ENCODE measurements at places on chromosomes 2 and 18. TPM values are rescaled to one million over a fixed set of nuclear protein-coding genes. Genes with fewer than 3 reads are reported as not detected.

RAMP1 gene
- total RNA-seq, result 13.2 TPM

LOXL3 gene
- total RNA-seq, result 2.9 TPM

XRCC5 gene
- 187 TPM for total RNA-seq

SCN2A gene
- 1.7 TPM for total RNA-seq

TMEM17 gene
- 2.6 TPM for total RNA-seq

SERPINB10 gene
- total RNA-seq, result 1.1 TPM
